ENCODE measurements at places on chromosomes 12 and 14.

- DNase-seq, result no peak
Measured at GRCh38 chr14:23435543-23436326, at the start of gene MYH7. MYH7 (minus strand) TSS chr14:23435660; CDS start chr14:23433732, 1,928 bp downstream.

DNA sequence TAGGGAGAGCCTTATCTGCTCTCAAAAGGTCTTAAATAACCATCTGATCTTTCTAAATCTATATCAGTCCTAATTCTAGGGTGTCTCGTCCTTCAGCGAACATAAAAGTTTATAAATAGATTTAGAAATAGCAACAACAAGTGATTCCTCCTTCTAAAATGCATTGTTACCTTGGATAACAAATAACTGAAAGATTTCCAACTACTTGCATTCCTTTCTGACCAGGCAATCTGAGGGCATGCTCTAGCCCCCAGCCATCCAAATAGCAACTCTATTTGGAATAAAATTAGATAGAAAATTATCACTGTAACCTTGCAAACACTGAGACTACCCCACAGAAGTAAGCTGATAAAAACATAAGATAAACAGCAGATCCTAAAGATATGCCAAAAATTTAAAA is 21.8 kb upstream of the KRR1 start:
- DNase-seq, result no peak

DNA sequence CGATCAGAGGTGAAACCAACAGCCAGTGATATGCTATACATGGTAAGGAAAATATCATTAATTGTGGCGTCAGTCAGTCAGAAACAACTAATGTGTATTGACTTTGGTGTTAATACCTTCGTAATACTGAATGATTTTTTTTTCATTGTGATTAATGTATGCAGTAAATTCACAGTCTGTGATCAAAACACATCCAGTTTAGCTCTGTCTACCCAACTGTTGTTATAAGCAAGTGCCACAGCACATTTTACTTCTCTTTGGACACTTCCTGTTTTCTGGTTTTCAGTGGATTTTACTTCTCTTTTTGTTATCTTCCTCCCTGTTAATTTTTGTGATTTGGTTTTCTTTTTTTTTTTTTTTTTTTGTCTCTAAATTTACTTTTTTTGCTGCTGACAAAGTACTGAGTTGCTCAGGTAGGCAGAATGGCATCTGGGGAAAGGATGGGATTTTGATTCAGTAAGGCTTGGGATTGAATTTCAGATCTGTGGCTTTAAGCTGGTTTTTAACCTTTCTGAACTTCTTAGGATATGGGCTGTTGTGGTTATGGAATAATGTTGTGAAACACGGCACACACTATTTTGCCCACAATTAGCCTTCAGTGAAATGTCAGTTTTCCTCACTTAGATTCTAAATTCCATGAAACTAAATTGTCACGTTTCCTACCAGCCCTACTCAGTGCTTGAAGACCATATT is 604 bp downstream of the GLIPR1 start:
- DNase-seq, result no peak

DNA sequence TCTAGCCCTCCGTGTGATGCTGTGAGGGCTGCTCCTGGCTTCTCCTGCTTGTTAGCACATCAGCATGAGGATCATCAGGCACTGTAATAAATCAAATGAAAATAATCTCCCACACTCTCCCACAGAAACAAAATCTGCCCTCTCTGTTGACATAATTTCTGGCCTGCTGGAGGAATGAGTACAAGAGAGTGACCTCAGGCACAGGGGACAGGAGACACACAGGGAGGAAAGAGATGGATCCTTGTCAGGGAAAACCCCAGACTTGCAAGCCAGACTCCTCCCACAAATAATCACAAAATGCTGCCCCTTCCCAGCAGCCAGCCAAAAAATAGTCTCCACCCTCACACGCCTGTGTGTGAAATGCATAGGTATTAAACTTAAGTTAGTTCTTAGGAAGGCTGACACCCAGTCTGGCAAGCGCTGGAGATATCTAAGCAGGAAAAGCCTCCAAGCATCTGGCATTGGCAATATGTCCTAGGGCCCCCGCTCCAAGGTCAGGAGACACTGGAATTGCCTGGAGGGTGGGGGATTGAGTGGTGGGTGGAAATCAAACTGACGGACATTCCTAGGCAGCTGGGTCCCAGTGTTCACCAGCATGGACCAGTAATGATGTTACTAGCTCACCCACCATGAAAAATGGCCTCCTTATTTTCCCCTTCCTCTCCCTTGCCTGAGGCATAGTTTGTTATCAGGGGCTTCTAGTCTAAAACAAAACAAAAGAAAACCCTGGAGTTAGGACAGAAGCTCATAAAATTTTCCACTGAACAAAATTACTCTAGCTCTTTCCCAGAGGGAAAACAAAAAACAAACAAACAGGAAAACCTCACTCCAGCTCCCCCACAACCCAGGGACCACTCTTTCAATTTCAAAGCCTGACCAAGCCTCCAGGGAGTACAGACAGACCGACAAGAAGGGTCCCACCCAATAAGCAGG is 22.0 kb downstream of the SMUG1 start:
- DNase-seq, result no peak

GRCh38 chr12:43241986-43242385 is 310.0 kb downstream of the ADAMTS20 start:
- no peak for DNase-seq

GRCh38 chr12:131944601-131945251 is 5.0 kb upstream of the EP400 start:
- DNase-seq, result no peak

Data from T-helper 2 cell treated with Interferon-gamma antibody and Interleukin-4, amounts not matched to agents 5 μg/mL and 100 μg/mL, for 36 hours (primary cell).